ENCODE measurements at places on chromosomes 2 and 18.

GRCh38 chr2:238720232-238720672 is 127.6 kb upstream of the TWIST2 start:
- peak; percentile 73 for DNase-seq

DNA sequence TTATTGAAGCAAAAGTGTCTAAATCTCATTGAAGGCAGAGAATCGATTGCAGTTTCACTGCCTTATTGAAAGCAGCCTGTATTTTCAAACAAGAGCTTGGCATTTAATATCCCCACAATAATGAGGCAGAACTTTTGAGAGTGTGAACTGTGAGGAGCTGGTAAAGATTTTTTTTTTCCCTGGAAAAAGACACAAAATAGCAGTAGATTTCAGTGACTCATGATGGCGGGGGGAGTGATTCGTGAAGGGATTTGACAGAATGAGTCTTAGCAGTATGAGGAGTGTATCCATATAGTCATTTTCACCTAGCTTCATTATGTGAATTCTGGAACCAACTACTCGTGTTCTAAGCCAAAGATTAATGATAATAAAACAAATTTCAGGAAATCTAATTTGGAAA is 242.9 kb downstream of the ARL6IP6 start:
- no peak for DNase-seq

DNA sequence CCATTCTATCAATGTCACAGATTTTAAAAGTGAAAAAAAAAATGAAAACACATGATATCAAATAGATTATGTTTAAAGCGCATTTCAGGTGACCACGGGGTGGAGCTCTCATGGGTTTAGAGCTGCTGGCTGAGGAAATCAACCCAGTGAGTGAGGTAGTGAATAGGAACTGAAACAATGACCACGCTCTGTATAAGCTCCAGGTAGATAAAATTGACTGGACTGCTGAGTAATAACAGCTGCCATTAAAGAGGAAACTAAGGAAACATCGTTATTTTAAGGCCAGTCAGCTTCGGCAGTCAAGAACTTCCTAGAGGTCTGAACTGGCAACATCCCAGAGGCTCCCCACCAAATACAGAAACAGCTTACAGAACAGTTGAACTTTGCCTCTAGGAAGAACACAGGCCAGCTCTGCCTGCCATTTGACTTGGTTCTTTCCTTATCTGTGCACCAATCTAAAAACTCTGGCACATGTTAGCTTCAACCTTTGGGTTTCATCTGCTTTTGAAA is 185.9 kb downstream of the PDE1A start:
- DNase-seq: no peak

DNA sequence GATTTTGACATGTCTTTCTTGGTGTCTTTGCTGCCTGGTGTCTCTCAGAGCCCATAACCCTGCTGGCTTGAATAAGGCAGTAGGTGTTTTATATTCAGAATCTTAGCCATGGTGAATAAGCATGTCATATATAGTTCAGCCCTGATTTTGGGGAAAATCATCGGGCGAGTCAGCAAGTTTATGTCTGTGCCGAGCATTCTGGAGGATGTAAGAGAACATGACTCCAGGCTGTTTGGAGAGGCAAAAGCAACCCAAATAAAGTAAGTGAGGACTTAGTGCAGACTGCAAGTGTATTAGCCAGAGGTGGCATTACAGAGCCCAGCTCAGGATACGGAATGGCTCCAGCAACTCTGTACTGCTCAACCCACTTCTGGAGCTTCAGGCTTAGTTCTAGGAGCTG is 50.3 kb downstream of the TCF7L1 start:
- DNase-seq: no peak

DNA sequence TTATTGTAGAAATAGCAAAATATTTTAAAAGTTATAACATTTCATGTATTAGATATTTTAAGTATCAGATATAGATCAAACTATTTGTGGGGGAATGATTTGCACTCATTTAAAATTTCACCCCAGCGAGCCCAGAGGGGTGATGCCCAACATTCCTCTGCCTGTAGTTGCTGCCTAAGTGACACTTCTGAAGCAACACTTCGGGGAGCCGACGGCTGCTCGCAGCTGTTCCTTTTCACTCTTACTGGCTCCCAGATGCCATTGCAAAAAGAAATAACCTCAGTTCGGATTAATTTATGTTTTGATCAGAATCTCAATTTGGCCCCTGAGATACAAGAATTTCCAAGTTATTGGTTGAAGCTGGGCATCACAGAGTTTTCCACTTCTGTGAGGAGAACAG is 603.8 kb downstream of the PLCL1 start:
- no peak for DNase-seq

GRCh38 chr2:203808046-203808750 is 59.4 kb upstream of the CTLA4 start:
- DNase-seq: no peak

Data from activated naive CD4-positive, alpha-beta T cell treated with anti-CD3 and anti-CD28 coated beads, Interleukin-2, amount 50 U/mL, for 72 hours (primary cell).